ENCODE measurements at places on chromosomes 7 and 10.

GRCh38 chr10:11825796-11826414, 2.7 kb downstream of the PROSER2 start:
- no peak for DNase-seq

DNA sequence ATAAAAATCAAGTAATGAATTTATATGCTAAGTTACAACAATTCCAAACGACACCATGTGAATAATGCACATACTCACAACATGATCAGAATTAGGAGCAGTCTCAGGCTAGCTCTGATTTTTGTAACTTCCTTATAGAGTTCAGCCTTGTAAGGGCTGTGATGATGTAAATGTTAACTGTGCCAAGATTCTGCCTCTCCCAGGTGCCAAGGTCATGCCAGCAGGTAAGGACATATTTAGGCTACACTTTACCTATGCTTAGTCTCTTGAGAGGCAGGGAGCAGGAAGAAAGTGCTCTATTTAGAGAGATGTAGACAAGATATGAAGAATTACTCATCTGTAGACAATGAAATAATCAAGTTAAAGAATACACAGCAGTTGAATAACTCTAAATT, 53.6 kb upstream of the AGR3 start:
- DNase-seq, result no peak

DNA sequence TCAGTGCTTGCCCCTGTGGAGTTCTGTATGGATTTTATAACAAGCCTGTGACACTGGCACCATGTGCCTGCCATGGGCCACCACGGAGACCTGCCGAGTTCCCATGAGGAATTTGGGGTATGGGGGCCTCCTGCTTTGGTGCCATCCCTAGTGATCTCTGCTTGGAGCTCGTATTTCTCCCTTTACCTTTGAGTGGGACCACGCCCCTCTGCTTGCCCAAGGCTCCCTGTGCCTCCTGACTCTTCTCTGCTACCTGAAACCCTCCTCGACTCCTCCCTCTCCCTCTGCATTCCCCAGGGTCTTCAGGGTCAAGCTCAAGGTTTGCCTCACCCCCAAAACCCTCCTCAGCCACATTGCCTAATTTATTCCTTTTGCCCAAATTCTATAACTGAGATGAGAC, 225.0 kb downstream of the BUB3 start:
- DNase-seq, result no peak

DNA sequence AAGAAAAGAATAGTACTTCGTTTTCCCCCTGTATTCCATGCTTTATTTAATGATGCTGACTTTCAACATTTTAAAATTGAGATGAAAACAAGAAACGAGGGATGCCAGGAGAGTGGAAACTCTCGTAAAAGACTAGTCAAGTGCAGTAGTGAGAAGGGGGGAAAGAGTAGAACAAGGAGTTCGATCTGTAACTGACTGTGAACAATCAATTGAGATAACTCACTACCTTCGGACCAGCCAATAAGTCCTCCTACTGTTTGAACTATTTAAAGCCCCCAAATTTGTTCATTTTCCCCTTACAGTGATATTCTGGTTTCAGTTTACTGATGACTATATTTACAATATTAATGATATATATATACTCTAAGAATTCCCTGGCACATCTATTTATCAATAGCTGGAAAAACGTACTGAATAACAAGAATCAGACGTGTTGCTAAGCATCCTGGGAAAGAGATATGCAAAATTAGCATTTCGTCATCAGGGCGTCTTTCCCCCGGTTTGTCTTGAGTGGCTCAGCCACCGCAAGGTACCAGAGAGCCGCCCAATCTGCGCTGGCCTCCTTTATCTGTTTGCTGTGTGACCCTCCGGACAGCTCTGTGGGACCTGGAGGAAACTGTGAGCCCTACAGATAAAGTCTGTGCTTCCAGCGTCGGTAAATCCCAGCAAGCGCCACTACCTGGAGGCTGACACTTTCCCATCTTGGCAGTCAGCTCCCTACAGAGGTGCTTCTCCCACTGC, 41.1 kb downstream of the PDIA4 start:
- DNase-seq, result peak; percentile 80

DNA sequence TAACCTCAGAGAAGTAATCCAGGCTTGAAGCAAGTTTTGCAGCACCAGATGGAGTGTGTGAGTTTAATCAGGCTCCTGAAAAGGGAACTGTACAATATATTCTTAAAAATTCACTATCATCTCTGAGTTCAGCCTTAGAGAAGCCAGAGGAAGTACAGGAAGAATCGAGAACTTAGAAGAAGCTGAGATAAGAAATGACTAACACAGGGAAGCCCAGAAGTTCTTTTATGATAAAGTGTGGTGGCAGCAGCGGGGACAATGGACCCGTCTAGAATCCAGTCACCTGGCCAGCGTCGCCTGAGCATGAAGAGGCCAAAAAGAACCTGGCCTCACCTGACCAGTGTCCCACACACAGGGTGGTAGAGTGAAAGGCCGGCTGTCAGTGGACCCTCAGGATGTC, 161.0 kb downstream of the USP6NL start:
- DNase-seq, result no peak

DNA sequence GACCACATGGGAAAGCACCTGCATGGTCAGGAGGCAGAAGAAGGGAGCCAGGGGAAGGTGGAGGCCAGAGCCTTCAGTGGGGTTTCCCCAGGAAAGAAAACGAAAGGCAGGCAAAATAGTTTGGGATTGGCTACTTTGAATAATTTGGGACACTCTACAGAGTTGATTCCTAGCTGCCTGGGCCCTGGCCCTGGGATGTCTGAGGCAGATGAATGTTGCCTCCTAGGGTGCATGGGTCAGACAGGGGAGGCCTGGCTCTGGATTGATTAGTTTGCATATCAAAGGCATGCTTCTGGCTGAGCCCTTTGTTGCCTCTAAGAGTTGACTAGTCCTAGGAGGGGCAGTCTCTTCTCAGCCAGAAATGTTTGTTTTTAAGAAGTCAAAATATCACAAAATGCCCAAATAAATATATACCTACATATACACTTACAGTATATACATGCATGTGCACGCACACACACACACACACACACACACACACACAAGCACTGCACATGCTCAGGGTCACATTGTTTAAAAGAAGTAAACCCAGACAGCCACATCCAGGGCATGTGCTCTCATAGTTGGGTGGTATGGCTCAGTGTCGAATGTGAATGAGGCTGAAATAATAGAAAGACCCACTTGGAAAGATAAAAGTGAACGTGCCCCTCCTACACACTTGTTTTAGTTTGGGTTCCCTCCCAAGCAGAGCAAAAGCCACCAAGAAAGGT, 184.2 kb downstream of the GPAM start:
- no peak for DNase-seq

DNA sequence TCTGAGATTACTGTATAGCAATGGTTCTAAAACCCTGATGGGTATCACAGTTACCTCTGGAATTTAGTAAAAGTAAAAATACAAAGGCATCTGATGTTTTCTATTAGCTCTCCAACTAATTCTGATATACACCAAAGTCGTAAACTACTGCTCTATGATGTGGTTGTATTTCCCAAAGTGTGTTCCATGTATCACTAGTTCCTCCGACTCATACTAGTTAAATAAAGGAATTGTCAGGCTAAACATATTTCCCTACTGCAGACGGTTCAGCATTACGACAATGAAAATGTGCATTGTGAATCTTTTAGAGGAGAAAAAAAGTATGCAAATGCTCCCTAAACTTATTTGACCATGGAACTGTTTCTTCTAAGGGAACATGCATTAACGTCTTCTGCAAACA, 38.9 kb downstream of the ZNF365 start:
- DNase-seq, result no peak
